ENCODE measurements at places on chromosomes 13 and 19.

- DNase-seq: no peak
Observed at GRCh38 chr13:61838568-61838967, 422.9 kb upstream of the PCDH20 start.

DNA sequence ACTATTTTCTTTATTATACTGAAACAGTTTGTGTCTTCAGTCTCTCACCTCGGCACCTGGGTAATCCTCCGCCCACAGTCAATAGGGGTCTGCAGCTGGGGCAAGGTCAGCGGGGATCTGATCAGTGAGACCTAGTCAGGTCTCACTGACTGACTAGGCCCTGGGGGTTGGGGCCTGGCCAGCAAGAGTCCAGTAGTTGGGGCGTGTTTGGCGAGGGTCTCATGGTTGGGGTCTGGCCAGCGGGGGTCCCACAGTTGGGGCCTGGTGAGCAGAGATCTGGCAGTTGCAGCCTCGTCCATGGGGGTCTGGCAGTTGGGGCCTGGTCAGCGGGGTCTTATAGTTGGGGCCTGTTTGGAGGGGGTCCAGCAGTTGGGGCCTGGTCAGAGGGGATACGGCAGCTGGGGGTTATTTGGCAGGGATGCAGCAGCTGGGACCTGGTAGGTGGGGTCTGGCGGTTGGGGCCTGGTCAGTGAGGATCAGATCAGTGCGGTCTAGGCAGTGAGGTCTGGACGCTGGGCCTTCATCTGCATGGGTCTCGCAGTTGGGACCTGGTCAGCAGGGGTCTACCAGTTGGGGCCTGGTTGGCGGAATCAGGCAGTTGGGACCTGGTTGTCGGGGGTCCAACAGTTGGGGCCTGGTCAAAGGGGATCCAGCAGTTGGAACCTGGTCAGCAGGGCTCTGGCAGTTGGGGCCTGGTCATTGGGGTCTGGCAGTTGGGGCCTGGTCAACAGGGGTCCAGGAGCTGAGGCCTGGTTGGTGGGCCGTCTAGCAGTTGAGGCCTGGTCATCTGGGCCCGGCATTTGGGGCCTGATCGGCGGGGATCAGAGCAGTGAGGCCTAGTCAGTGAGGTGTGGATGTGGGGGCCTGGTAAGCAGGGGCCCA, 61.1 kb upstream of the TPM4 start:
- no peak for DNase-seq

GRCh38 chr19:28039677-28040381, 1173.1 kb downstream of the UQCRFS1 start:
- no peak for DNase-seq

DNA sequence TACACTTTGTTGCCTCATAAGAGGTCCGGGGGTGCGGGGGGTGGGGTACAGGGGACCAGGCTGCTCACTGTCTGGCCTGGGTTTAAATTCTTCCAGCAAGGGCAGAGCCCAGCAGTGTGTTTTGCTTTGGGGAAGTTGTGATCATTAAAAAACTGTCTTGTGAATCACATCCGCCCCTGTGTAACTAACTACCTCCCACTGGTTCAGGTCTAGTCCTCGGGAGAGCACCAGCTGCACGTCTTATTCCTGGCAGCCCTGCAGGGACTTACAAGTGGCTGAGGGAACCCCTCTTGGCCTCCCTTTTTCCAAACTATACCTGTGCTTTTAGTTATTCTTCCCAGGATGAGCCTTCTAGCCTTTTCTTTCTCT, 127.5 kb downstream of the SIPA1L3 start:
- DNase-seq: no peak

DNA sequence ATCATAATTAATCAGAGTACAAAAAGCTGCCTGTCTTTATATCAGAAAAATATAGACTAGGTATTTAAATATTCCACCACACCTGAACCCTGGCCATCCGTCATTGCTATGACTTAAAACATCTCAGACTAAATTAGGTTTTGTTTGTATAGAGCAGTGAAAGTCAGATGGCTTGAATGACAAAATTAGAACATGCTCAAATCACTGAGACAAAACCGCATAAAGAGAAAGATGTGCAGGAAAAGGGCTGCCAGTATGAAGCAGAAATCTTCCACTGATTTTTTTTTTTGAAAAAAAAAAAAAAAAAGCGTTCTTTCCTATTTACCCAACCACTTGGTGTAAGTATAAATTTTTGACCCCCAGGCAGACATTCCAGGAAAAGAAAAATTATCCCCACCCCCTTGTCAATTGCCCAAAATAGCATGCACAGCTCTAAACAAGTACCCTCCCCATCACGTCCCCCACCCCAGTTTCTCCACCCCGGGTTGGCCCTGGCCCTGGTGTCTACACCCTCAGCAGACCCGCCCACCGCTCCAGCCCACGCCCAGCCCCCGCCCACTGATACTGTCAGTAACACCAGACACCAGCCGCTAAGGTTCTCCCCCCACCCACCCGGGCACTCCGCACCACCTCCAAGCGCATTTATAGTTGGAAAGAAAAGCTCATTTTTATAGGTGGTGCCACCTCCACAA, 118.6 kb downstream of the URI1 start:
- DNase-seq: no peak

- DNase-seq: no peak
Observed at GRCh38 chr13:102038787-102039186, 363.1 kb downstream of the FGF14 start.

- no peak for DNase-seq
Observed at GRCh38 chr13:30807392-30807791, 72.0 kb downstream of the ALOX5AP start.

- DNase-seq: no peak
Observed at GRCh38 chr13:88461272-88462009, 790.3 kb downstream of the SLITRK5 start.

- peak; percentile 80 for DNase-seq
Observed at GRCh38 chr13:33639158-33639557, 178.8 kb upstream of the RFC3 start.

GRCh38 chr13:36915106-36915505, 4.9 kb downstream of the SMAD9 start:
- no peak for DNase-seq

DNA sequence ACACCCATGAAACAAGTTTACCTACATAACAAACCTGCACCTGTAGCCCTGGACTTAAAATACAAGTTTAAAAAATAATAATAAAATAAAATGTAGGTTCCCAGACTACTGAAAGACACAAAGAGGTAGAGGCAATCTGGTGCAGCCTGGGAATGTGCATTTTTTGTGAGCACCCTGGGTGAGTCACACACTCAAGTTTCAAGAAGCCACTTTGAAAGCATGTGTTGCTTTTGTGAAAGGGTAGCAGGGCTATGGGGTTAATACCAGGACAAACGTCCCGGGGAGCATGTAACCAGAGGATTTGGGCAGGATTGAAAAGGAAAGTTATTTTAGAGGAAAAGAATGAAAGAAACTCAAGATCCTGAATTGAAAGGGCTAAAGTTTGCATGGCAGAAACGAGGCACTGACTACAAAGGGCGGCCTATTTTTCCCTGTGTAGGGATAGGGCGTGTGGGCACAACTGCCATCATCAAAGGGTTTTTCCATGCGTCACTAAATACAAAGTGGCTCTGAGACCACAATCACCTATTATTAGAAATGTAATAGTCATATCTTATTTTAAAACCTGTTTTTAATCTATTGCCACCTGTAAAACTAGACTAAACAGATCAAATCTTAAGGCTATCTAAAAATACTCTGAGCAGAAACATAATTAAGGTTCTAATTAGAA, 314.9 kb downstream of the COG6 start:
- no peak for DNase-seq

GRCh38 chr13:66623129-66623820, 606.9 kb downstream of the PCDH9 start:
- DNase-seq: no peak

- peak; percentile 15 for DNase-seq
Observed at GRCh38 chr19:801030-801860, 4.0 kb downstream of the PTBP1 start.

DNA sequence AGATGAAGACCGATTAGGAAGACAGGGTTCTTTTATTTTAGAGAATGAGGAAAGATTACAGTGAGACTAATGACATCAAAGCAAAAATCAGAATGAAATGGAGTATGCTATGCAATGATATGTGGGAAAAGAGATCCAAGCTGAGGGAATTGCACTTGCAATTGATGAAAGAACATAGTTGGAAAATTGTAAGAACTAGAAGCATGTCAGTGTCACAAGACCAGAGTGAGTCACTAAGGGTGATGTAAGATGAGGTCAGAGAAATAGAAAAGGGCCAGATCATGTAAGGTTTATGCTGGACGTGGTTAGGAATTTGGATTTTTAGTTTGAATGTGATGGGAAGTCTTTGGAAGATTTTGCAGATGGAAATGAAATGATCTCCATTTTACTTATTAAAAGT, 1937.3 kb downstream of the OLFM4 start:
- DNase-seq: no peak

DNA sequence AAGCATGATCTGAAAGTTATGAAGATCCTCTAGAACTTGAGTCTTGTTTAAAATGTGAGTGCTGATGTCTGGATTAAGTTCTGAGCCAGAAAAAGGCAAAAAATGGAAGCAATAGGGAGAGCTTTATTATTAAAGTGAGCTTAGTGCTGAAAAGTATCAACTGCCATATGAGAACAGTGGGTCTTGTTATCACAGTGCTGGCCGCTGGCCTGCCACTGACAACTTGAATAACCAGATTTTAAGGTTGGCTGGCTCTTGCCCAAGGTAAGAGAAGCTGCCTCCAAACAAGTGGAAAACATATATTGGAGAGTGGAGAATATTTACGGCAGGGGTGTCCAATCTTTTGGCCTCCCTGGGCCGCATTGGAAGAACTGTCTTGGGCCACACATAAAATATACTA, 33.9 kb downstream of the NUFIP1 start:
- no peak for DNase-seq

- no peak for DNase-seq
Observed at GRCh38 chr19:43624933-43625332, 5.5 kb upstream of the ZNF428 start.

All from NCI-H446 treated with DMSO at 0.1 percent for 48 hours (cell line).